ENCODE measurements at places on chromosomes 13 and 19. TPM values are rescaled to one million over a fixed set of nuclear protein-coding genes. Genes with fewer than 3 reads are reported as not detected.
A peak's percentile ranks its signal among the peaks of the same experiment; 100 is the strongest.

DNA sequence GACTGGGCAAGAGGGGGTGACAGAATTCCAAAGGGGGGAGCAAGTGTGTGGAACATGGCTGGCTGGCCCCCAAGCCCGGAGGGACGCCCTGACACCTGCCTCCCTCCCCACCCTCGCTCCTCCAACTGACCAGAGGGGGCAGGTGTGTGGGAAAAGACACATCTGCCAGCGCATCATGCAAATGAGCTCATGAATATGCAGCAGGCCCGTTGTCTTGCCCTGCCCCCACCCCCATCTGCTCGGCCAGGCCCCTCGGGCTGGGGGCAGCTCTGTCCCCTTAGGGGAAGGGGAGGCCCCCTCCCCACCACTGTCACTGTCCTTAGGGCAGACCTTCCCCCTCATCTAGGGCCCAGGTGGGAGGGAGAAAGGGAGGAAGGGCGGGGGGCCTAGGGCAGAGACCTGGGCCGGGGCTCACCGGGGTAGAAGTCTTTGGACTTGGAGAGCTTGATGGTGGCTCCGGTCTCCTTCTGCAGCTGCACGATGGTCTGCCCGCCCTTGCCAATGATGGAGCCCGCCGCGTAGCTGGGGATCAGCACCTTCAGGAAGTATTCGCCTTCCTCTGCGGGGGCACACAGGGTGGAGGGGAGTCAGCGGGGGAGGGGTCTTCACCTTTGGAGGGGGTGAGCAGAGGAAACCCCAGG, 12.9 kb downstream of the NOVA2 start:
- peaks cover 37% of the 10 kb centered on the region for H3K27me3 ChIP-seq
- no peak overlapping the region for H3K27ac ChIP-seq
- peaks cover 2% of the 10 kb centered on the region for H3K4me1 ChIP-seq
- no peak overlapping the region for H3K4me3 ChIP-seq

DNA sequence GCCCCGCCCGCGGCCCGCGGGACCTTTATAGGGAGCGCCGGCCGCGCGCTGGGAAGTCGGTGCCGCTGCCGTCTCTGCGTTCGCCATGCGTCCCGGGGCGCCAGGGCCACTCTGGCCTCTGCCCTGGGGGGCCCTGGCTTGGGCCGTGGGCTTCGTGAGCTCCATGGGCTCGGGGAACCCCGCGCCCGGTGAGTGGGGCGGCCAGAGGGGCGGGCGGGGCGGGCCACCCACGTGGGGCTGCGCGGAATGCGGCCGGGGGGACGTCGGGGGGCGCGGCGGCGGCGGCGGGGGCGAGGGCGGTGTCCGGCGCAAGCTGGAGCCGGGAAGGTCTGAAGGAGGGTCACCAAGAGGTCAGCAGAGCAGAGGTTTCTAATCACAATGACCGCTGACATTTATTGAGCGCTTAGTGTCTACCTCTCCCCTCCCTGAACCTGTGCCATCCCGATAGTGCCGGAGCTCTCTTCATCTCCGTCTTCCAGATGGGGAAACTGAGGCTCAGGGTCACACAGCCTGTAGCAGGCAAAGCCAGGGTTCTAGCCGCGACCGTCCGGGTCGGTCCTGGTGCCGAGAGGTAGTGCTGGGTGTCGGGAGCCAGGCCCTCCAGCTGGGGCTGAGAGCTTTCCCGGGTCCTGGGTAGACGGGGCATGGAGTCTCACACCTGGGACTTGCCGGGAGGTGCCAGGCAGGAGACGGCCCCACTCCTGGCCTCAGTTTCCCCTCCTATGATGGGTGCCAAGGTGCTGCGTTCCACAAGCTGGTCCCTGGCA, at the start of gene FSTL3:
TSS of gene FSTL3 (plus strand) at position 54 of the 767 bp plus-strand sequence. CDS start at position 86, 32 bp downstream.
- no peak for DNase-seq
- H3K36me3 ChIP-seq, result no peaks in the 10 kb centered on the region
- no peak within 1 kb of the TSS for H3K27ac ChIP-seq
- H3K27me3 ChIP-seq, result peaks cover 19% of the 10 kb centered on the region
- peaks cover 2% of the 10 kb centered on the region for H3K4me1 ChIP-seq
- H3K4me3 ChIP-seq, result no peak within 1 kb of the TSS

- no peaks in the 10 kb centered on the region for H3K27me3 ChIP-seq
- peaks cover 9% of the 10 kb centered on the region for H3K4me1 ChIP-seq
- no peak for DNase-seq
- H3K27ac ChIP-seq, result no peak overlapping the region
Measured at GRCh38 chr13:99035715-99036114, 57.9 kb upstream of the DOCK9 start.

GRCh38 chr19:50803633-50804419, 13.6 kb downstream of the ACP4 start:
- peak overlapping the region; percentile 95 for H3K4me3 ChIP-seq
- peak overlapping the region; percentile 99 for H3K27ac ChIP-seq
- peaks cover 34% of the 10 kb centered on the region for H3K4me1 ChIP-seq
- H3K27me3 ChIP-seq, result no peaks in the 10 kb centered on the region
- peaks cover 36% of the 10 kb centered on the region for H3K36me3 ChIP-seq

DNA sequence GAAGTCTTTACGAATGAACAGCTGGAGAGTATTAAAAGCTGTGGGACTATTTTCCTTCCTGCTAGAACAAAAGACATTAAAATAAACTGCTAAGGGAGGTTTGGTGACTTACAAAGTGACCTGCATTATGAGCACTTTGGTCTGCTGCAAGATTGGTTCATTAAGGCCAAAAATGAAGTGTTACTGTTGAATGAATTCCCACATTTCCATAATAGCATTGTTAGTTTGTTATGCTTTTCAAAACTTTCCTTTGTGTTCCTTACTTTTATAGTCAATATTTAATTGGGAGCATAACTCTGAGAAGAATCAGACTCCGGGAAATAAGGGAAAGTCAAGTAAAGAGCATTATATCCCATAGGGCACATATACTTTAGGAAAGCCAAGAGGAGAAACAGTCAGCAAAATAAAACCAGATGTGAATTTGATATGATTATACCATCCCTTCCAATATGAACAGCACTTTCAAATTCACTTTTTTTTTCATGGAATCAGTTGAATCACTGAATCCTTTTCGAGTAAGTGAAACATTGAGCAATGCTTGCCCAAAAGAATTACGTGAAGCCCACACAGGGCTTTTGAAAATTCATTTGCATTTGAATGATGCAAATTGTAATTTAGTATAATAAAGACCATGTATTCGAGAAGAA, 112.6 kb downstream of the KCTD12 start:
- no peak overlapping the region for H3K4me3 ChIP-seq
- no peaks in the 10 kb centered on the region for H3K36me3 ChIP-seq
- H3K4me1 ChIP-seq, result no peaks in the 10 kb centered on the region
- H3K27me3 ChIP-seq, result peaks cover 16% of the 10 kb centered on the region

USE1 gene
- 23.6 TPM for total RNA-seq

DNA sequence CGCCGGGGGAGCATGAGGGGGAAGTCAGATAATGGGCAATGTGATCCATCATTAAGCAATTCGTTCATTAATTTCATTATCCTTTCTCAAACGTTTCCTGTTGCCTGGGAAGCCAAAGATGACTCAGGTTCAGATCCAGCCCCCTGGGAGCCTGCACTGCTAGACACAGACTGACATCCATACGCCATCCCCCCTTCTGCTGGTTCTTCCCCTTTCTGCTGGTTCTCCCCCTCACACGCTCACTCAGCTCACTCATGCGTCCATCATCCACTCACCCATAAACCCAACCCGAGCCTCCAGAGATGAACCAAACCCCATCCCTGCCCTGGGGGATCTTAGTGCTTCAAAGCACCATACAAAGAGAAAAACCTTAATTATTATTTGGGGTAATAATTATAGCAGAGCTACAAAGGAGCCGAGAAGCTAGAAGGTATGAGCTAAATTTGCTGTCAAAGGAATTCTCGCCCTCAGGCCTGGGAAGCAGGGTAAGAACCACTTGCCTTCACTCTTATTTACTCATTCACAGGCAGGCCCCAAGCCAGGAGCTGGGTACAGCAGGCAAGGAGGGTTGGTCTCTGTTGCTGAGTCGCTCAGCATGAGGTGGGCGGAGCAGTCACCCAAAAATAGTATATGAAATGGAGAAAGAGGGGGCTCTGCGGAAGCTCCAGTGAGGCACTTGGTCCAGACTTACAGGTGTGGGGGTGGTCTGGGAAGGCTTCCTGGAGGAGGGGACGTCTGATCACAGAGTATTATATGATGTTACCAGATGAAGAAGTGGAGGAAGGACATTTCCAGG, 7.0 kb upstream of the ZNF444 start:
- no peak overlapping the region for H3K27ac ChIP-seq
- H3K4me3 ChIP-seq, result no peak overlapping the region
- H3K4me1 ChIP-seq, result peaks cover under 1% of the 10 kb centered on the region
- no peaks in the 10 kb centered on the region for H3K27me3 ChIP-seq
- H3K36me3 ChIP-seq, result no peaks in the 10 kb centered on the region
